ENCODE measurements at places on chromosomes 13 and 19.
A peak's percentile ranks its signal among the peaks of the same experiment; 100 is the strongest.

DNA sequence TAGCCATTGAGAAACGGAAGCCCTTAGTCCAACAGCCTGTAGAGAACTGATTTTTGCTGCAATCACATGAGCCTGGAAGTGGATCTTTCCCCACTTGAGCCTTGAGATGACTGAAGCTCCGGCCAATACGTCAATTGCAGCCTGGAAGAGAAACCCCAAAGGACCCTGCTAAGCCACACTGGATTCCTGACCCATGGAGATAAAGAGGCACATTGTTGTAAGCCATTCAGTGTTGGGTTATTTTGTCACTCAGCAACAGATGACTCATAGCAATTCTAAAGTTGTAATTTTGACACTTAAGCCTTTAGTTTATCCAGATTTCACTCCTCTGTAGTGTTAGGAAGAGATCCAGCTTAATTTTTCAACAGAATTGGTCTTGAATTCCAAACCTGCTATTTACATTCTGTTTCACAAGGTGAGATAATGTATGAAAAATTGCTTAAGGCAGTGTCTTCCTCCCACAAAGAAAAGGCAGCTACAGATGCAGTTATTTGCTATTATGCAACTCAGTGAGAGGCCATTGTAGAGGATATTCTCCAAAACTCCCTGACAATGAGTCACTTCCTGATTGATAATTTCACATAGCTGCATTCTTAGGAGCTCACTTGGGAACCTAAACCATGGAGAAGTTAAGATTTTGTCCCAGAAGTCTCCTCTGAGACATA lies 59.4 kb upstream of the TSHZ3 start:
- no peak for DNase-seq

DNA sequence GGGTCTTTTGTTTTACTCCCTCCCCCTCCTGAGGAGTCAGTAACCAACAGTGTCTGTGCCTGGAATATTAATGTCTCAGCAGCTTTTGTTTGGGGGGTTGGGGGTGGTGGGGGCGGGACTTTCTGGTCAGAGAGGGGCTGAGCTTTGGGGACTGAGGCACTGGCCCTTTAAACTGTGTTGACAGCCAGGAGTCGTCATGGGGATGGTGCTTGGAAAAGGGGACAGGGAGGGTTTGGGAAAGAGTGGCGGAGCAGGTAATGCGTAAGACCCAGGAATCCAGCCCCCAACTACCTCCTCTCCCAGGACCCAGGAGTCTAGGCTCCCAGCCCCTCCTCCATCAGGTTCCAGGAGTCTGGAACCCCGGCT lies 5.2 kb downstream of the CADM4 start:
- no peak for DNase-seq

DNA sequence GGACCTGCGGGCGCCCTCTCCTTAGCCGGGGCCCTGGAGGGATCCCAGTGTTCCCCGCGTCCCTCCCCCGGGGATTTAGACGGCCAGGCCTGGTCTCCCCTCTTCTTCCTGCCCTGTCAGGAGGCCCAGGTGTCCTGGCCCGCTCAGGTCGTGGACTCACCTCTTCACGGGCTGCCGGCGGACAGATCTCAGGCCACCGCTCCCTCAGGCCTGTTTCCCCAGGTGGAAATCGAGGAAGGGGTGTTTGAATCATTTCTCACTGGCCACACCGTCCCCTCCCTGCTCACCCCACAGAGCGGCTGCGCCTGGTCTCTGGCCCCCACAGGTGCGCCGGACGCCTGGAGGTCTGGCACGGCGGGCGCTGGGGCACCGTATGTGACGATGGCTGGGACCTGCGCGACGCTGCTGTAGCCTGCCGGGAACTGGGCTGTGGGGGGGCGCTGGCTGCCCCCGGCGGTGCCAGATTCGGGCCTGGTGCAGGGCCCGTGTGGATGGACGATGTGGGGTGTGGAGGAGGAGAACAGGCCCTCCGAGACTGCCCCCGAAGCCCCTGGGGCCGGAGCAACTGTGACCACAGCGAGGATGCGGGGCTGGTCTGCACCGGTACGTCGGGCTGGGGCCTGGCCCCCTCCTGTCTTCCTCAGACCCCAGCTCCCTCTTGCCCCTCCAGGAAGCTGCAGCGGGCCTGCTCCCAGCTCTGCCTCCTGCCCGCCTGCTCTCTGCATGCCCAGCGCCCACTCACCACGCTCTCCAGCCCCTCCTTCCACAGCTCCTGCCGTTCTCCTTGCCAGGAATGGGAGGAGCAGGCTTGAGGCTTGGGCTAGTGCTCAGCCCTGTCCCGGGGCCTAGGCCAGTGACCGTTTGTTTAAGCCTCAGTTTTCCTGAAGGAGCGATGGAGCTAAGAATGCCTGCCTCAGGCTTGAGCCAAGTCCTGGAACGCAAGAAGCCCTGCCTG lies 2.5 kb downstream of the SSC5D start:
- no peak for DNase-seq

GRCh38 chr19:48994035-48994386 lies 324 bp downstream of the RUVBL2 start:
- DNase-seq: no peak

DNA sequence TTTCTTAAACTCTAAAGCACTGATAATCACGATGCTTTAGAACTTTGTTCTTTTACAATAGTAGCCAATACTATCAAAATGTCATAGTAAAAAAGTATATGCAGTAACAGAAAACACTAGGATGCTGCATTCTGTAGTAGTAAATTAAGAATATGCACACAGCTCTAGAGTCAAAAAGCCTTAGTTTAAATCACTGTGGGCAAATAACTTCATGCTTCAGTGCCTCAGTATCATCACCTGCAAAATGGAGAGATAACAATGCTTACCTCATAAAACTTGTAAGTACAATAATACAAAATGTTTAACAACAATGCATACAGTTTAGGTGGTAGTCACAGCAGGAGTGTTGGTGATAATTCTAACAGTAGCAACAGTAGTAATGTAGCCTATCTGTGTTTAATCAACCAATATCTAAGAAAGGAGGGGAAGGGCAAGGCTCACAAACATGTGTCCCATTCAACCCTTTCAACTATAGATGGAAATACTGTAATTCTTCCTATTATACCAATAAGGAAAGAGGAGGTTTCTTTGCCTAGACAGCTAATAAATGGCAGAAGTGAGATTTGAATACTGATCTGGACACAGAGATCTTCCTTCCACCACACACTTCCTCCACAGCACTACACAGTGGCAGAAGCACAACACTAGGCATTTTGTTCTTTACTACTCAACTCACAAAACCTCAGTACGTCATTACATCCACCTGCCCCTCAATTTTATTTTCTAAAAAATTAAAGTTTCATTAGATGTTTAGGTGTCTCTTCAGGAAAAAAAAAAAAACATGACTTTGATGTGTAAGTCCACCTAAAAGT lies 4.6 kb downstream of the RBM26 start:
- DNase-seq: no peak

DNA sequence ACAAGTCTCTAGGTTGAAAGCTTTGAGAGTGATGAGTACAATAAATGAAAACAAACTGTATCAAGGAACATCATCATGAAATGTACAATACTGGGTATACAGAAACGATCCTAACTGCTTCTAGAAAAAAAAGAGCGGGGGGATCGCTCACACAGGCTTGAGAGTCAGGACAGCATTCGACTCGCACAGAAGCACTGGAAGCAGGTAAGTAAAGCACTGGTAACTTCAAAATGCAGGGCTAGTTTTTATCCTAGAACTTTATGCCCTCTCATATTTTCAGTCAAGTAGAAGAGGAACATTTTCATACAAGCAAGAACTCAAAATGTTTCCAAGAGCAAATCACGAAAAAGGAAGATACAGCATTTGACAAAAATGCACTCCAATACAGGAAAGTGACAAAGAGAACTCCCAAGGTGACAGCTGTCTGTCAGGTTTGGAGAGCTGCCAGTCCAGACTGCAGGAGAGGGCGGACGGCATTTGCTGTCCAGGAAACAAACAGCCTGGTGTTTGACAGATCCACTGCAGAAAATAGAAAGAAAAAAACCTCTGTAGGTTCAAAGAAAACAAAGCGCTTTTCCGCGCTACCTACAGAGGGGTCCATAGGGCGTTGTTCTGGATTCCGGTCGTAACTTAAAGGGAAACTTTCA lies 58.2 kb upstream of the XPO4 start:
- DNase-seq: peak; percentile 1

DNA sequence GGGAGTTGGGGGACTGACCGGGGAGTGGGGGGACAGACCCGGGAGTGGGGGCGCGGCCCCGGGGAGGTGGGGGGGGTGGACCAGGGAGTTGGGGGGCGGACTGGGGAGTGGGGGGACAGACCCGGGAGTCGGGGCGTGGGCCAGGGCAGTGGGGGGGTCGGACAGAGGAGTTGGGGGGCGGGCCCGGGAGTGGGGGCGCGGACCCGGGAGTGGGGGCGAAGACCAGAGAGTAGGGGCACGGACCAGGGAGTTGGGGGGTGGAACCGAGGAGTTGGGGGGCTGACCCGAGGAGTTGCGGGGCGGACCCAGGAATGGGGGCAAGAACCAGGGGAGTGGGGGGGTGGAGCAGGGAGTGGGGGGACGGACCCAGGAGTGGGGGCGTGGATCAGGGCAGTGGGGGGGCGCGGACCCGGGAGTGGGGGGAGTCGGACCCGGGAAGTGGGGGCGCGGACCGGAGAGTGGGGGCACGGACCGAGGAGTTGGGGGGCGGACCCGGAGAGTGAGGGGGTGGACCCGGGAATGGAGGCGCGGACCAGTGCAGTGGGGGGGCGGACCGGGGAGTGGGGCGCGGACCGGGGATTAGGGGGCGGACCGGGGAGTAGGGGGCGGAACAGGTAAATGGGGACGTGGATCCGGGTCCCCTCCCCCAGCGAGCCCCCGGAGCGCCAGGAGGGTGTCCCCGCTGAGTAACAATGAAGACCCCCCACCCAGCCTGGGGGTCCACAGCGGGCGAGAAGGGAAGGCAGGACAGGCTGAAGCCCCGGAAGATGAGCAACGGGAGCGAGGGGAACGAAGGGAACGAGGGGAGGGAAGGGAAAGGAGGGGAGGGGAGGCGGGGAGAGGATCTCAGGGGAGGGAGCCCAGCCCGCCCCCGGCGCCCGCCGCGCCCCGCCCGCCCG lies 589 bp downstream of the R3HDM4 start:
- no peak for DNase-seq

GRCh38 chr19:50972795-50973376 lies 3.5 kb upstream of the KLK6 start:
- no peak for DNase-seq

- DNase-seq: no peak
Measured at GRCh38 chr13:50527188-50527587, 316.3 kb downstream of the DLEU7 start.

DNA sequence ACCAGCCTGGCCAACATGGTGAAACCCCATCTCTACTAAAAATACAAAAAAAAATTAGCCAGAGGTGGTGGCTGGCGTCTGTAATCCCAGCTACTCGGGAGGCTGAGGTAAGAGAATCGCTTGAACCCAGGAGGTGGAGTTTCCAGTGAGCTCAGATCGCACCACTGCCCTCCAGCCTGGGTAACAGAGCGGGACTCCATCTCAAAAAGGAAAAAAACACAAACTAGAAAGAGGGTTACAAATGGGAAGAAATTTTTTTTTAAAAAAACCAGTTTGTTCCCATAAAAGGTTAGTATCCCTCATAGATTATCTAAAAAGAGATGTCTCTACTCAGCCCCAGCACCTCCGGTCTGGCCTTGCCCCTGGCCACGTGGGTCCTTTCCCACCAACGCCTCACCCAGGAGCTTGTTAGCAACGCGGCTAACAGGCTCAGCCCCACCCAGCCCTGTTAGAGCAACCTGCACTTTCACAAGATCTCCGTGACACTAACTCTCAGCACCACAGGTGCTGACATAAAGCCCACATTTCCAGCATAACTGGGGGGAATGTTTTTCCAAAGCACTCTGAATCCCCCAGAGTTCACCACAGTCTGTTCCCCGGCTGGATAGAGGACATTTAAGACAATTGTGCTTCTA lies 4.3 kb downstream of the DMKN start:
- DNase-seq: no peak

- DNase-seq: no peak
Measured at GRCh38 chr13:102709536-102709935, 14.7 kb upstream of the METTL21C start.

GRCh38 chr19:1980091-1980808 lies 35.3 kb downstream of the BTBD2 start:
- DNase-seq: no peak

DNA sequence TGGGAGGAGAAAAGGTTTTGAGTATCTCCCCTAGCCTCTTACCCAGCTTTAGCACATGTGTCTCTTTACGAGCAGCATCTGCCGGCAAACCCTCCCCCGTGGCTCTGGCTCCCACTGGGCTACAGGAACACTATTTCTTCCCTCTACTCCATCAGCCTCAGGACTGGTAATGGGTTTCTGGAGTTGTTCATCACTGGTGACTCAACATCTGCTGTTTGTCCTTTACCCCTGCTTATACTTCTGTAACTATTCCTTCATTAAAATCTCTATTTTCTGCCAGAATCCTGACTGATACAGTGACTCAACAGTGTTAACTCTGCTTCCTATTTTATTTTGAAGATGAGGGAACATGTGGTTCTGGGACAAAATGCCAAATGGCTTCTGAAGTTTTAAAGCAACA lies 437.3 kb upstream of the HTR2A start:
- no peak for DNase-seq

GRCh38 chr19:7295912-7296536 lies 1.8 kb upstream of the INSR start:
- peak; percentile 34 for DNase-seq

- no peak for DNase-seq
Measured at GRCh38 chr13:93628136-93628797, 401.7 kb downstream of the GPC6 start.

- DNase-seq: no peak
Measured at GRCh38 chr19:1811942-1812425, at the start of gene ATP8B3. ATP8B3 (minus strand) TSS chr19:1812276; CDS start chr19:1811736, 540 bp downstream.

DNA sequence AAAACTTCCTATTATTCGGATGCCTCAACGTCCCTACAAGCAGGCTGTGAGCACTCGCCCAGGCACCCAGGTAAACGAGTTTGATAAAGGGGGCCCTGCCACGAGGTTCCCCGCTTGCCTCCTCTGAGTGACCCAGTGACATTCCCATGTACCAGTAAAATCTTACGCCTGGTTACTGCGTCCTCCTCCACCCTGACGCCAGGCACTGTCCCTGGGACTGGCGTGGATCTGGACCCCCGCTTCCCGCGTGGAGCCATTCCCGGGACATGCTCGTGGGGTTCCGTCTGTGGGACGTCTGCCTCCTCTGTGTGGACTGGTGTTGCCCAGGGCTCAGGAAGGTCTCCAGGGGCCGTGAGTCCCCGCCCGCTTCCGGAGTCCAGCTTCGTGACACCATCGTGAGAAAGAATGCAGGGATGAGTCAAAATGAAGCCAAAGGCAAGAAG lies 407 bp upstream of the ZNF550 start:
- DNase-seq: no peak

DNA sequence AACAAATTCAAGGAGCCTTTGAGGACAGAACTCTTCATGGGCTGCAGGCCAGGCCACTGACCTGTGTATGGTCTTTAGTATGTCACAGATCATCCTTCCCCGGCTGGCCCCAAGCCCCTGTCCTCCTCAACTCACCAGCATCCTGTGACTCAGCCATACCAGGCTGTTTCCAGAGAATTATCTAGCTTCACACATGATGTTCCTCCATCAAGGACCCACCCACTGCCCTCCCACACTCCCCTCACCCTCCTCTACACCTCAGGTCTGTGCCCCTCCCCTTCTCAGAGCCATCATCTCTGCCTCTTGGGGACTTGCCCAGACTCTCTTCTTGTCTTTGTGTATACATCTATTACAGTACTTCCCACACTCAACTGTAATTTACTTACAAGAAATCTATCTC lies 14.7 kb downstream of the DCT start:
- no peak for DNase-seq
